ENCODE measurements at places on chromosomes 4 and X.
A peak's percentile ranks its signal among the peaks of the same experiment; 100 is the strongest.

DNA sequence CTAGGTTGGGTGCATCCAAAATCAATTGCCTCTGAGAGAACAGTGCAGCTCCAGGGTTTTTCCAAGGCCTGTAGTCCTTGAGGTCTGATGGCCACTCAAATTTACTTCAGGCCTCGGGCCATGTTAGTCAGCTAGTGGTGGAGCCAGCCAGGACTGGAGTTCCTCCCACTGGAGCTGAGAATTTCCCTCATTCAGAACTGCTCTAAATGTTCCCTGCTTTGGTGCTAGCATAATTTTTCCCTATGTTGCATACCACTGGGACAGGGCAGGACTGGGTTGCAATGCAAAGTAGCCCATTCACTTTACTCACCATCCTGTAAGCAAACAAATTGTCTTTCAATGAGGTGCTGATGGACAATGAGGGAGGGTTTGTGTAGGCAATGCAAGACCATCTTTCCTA, 146.0 kb upstream of the ZXDB start:
- no peak for DNase-seq

DNA sequence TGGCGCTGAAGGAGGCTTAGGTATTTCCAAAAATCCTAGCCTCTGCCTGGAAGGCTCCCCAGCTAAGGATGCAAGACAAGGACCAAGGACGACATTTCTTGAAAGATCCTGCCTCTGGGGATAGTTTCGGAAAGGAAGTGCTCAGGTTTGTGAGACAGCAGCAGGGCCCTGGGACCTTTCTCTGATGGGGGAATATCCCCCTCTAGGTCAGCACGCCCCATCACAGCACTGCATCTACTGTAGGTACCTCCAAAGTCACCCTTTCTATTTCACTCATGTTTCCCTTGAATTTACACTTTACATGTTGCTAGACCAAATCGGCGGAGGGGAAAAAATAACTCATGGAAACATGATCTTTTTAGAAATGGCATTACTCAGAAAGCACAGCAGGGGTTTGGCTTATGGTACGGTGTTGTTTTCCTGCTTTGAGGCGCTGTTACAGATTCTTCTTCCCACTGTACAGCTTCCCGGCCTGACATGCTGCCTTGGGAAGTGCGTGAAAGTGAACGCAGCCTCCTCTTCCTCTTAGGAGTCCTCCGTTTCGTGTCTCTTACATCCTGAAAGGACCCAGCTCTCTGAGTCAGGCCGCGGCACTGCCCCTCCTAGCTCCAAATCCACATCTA, 77.2 kb upstream of the DHRSX start:
- peak; percentile 49 for DNase-seq

DNA sequence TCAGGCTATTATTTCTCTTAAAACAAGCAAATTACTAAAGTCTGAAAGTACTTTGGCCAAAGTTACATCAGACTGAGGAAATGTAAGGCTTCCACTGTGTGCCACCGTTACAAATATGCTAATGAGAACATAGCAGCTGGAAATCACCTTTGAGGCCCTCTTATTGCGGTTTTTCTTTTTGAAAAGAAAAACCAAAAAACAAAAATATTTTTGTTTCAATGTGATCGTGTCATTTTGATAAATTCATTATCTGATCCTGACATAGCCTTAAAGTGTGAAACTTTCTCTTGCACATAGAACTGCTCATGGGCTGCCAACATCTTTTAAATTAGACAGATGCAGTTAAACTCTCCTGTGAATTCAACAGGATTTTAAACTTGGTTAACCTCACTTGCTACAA, 2.8 kb upstream of the TIFA start:
- no peak for DNase-seq

- no peak for DNase-seq
Measured at GRCh38 chr4:16237715-16238114, 11.4 kb upstream of the TAPT1 start.

DNA sequence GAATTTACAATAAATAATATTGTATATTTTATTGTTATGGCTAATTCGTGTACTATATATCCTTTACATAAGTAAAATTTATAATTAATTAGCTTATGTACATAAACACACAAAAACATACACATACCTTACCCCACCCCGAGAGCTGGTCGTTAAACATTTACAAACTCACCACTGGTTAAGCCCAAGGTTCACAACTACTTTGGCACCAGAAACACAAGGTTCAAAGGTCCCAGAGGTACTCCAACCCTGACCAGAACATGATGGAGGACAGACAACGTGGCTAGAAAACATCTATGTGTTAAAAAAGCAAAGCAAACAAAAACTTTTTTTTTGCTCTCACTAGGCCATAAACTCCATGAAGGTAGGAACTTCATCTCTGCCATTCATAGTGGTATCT, 37.7 kb downstream of the SLC25A5 start:
- DNase-seq, result no peak

- no peak for DNase-seq
Measured at GRCh38 chrX:29627833-29628232, 587.5 kb upstream of the MAGEB2 start.

GRCh38 chrX:74234818-74235217, 69.2 kb upstream of the ZCCHC13 start:
- DNase-seq, result no peak

- no peak for DNase-seq
Measured at GRCh38 chrX:40043895-40044294, 53.9 kb downstream of the BCOR start.

- DNase-seq, result no peak
Measured at GRCh38 chr4:176919631-176920030, 126.9 kb upstream of the VEGFC start.

- no peak for DNase-seq
Measured at GRCh38 chrX:150372756-150373155, 9.6 kb downstream of the MAMLD1 start.

DNA sequence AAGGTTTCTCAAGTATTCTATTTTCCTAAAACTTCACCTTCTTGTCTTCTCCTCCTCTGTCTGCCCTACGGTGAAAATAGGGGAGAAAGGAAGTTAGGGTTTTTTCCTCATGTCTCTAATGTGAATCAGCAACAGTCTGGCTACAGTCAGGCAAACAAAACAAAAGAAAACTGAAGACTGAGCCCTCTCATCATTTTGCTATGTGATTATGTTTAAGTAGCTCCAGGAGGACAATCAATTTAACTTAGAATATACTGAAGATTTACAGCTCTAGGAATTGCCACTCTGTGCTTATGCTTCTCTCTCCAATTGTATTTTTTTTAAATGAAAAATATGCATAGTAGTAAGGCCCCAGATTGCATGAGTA, 316.2 kb downstream of the GPAT3 start:
- peak; percentile 50 for DNase-seq

DNA sequence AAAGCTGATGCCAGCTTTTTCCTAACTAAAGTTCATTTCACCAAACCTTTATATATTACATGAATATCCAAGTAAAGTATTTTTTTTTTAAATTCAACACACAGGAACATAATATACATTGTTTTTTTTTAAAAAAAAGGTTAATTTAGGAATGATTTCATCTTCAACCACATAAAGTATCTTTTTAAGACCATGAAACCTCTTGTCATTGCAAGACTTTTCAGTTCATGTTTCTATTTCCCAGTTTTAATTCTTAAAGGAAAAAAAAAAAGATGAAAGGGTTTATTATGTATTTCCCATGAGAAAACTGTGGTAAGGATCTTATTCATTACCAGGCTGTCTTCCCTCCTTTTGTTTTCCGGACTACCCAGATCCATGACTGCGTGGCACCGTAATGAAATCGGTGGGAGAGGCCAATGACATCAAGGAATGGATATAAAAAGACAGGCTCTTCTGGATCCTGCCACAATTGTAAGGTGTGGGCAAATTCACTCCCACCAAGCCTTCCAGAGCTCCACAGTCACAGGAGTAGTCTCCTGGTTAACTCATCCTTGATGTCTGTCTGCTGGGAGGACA, 84.7 kb upstream of the CBR4 start:
- DNase-seq, result no peak

- no peak for DNase-seq
Measured at GRCh38 chrX:131762802-131763234, 218.9 kb downstream of the OR13H1 start.

DNA sequence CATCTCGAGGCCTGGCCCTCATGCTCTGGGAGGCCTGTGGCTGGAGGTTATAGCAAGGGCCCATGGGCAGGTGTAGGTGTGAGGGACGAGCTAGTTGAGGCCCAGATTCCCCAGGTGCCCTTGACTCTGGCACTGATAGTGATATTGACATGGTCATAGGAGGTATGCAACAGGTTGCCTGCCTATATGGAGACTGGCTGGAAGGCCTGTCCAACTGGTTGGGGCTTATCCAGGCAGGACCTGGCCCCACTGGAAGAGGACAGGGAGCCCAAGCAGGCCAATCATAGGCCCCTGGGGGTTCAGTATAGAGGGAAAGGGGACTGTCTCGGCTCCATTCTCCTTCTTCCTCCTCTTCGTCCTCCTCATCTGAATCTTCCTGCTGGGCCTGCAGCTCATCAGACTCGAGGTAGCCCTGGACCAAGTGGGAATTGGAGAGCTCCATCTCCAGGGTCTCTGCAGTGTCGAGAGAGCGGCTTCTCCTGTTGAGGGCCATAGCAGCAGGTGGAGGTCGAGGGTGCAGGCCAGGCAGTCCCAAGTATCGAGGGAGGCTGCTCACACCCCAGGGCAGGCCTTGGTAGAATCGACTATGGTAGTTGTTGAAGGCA, 15.3 kb downstream of the AMER1 start:
- DNase-seq, result no peak

DNA sequence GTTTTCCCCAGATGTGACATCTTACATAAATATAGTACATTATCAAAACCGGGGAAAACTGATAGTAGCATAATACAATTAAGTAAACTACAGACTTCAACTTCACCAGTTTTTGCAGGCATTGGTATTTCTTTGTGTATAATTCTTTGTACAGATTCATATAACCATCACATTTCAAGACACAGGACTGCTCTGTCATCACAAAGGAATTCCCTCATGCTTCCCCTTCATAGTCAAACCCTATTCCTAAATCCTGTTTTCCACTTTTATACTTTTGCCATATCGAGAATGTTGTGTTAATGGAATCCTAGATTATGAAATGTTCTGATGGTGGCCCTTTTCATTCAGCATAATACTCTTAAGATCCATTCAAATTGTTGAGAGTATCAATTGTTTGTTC, 36.0 kb downstream of the STIM2 start:
- peak; percentile 4 for DNase-seq

DNA sequence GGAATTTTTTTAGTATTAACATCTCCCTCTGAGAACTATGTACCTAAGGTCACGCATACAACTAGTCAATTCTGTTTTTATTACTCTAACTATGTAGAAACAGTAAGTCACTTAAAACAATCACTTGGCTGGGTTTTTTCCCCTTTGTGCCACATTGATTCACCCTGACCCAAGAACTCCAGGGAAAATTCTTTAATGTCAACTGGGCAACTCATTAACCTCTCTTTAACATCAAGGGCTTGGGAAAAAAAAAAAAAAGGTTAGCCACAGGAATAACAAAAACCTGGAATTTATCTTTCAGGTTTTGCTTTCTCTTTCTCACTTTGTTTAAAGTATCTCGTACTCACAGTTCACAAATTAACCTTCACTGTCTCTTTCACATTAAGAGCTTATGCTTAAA, 8.1 kb downstream of the RPL9 start:
- DNase-seq, result no peak

GRCh38 chrX:114268643-114269042, 315.2 kb upstream of the HTR2C start:
- DNase-seq, result no peak

DNA sequence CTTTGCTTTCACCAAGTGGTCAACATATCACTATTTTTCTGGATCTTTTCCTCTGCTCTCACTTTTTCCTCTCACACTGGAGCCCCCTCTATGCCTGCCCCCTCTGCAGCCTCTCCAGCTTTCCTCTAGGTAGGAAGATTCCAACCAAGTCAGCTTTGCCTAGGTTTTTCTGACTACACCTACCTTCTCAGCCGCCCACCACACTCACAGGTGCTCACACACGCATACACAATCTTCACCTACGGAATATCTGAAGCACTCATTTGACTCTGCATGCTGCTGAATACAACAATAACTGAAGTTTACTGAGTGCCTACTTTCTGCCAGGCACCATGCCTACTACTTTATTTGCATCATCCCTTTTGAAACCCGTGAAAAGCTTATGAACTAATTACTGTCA, 328.0 kb downstream of the PPP3CA start:
- DNase-seq, result no peak

GRCh38 chrX:65821721-65822496, 154.5 kb downstream of the MSN start:
- no peak for DNase-seq

GRCh38 chrX:9462456-9462855, 2.4 kb upstream of the TBL1X start:
- no peak for DNase-seq

DNA sequence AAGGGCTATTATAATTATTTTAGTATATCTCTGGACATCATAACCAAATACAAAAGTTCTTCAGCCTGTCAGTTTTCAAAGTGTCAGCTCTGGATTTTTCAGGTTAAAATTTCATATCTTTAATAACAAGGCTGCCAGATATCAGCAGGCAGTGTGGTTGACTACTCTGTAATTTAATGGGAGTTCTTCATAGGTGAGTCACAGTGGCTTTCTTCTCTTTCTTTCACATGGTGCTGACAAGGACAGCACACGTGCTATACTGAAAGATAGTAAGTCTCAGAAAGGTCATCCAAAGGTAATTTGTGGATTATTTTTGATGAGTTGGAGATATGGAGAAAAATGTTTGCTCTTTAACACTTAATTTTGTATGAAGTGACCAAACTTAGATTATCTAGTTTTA, 43.2 kb downstream of the GALNT7 start:
- no peak for DNase-seq

DNA sequence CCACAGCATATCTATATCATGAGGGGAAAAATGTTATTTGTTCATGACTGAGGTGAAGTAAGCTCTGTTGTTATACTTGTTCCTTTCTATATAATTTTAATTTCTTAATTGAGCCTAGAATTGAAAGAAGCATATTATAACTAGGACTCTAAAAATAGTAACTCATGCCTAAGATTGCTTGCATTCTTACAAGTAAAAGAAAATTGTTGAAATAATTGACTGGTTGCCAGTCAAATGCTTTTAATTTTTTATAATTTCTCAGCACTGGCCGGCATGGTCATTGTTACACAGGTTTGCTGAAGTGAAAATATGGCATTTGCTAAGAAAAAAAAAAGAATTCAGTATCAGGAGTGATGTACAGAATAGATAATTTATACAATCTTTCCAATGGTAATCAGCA, 104.8 kb downstream of the GASK1B start:
- DNase-seq, result no peak

Data from fibroblast of gingiva (primary cell).